ENCODE measurements at places on chromosomes 6 and 20.
A peak's percentile ranks its signal among the peaks of the same experiment; 100 is the strongest.

DNA sequence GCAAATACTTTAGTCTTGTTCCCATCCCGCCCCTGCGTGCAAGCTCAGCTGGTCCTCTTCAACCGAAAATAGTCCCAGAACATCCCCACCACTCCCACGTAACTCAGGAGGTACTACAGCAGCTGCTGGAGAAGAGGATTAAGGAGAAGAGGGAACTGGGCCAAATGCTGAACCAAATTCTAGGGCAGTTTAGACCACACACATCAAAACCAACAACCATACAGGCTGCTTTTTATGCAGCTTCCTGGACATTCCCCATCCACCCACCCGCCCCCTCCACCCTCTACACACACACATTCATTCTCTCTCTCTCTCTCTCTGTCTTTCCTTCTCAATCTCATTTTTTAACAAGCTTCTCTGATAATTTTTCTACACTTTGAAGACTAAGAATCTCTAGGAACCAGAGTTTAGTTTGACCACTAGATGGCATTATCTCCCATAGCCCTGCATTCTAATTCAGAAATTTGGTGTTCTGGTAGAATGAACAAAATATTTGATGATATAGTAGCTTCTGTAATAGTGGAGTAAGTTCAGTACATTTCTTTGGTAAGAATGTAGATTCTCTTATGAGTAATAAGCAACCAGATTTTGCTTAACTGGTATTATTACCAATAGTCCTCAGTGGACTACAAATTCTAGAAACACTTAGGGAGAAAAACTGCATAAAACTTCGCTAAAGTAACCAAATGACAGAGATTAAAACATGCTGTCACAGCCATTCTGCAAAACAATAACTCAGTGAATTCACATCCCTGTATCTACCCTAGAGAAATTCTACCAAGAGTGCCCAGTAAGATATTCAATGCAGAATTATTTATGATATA is 52.1 kb upstream of the BEND6 start:
- DNase-seq, result no peak

GRCh38 chr6:127267646-127268625 is 1.3 kb downstream of the RNF146 start:
- no peak for DNase-seq

DNA sequence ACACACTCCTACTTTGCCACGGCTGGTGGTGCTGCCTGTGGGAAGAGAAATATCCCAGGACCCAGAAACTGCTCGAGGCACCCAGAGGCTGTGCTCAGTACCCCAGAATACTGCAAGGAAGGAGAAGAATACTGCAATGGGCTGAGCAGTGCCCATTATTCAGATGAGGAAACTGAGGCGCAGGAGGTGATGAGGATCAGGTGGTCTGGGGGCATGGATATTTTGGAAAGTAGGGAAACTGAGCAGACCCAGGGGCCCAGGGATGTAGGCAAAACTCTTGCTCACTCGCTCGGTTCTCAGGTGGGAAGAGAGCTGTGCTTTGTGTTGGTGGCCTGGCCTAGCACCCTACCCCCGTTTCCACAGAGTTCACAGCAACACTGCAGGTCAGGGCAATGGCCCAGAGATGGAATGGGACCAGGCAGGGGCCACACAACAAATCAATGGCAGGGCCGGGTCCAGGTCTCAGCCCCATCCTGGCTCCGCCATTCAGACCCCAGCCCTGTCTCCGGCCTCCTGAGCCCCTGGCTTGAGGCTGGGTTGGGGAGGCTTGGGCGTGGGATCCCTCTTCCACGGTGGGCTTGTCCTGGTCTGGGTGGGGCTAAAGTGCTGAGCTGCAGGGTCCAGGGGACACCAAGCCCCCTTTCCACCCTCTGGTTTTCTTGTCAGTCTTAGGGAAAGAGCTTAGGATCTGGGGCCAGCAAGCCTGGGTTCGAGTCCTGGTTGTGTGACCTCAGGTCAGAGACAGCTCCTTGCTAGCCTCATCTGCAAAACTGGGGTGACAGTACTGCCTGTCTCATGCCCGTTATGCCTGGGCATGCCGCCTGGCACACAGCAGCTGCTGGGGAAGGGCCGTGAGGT is 33.9 kb downstream of the SUN5 start:
- DNase-seq, result peak; percentile 7

DNA sequence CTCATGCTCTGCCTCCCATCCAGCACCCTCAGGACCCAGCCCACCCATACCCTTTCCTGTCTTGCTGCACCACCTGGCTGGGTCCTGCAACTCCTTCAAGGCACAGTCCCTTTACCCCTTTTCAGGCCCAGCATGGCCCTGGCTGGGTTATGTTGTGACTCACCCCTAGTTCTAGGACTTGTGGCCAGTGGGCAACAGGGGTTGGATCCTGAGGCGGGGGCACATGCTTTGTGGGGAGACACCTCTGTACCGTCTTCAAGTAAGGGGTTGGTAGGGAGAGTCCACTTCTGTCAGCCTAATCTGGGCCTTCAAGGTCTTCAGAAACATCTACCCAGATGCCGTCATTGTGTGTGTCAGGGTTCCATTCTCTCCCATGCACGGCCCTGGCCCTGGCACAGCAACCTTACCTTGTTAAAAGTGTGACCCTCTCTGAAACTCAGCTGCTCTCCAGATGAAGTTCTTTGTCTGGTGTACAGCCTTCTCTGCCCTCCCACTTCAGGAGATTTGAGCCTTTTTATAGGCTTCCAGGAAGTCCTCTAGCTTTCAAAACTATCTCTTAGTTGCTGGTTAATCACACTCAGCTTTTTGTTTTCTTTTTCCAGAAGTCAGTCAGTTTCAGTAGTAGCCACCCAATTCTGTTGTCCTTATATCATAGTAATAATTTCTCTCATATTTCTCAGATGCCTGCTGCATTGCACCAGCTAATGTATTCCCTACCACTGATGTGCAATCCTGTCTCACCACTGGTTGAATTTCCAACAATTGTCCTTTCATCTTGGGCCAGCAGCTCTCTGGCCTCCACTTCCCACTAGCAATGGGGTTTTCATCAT is 107.3 kb downstream of the NRN1 start:
- DNase-seq, result no peak

DNA sequence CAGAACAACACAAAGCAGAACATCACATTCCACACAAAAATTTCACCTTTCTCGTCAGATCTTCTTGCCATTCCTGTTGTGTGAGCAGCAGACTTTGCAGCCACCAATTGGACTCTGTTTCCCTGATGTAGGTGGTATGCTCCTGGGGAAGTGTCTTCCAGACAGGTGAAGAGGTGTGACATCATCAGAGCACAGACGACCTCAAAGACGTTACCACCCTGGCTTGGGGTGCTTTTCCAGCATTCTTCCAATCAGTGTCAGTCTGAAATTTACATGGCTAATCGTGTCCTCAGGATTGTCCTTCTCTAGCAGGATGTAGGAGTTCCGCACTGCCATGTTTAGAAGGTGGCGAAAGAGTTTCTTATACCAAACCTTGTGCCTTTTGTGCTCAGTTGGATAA is 31.6 kb upstream of the RIMS4 start:
- no peak for DNase-seq

GRCh38 chr6:131694832-131695426 is 6.3 kb downstream of the OR2A4 start:
- DNase-seq, result no peak

DNA sequence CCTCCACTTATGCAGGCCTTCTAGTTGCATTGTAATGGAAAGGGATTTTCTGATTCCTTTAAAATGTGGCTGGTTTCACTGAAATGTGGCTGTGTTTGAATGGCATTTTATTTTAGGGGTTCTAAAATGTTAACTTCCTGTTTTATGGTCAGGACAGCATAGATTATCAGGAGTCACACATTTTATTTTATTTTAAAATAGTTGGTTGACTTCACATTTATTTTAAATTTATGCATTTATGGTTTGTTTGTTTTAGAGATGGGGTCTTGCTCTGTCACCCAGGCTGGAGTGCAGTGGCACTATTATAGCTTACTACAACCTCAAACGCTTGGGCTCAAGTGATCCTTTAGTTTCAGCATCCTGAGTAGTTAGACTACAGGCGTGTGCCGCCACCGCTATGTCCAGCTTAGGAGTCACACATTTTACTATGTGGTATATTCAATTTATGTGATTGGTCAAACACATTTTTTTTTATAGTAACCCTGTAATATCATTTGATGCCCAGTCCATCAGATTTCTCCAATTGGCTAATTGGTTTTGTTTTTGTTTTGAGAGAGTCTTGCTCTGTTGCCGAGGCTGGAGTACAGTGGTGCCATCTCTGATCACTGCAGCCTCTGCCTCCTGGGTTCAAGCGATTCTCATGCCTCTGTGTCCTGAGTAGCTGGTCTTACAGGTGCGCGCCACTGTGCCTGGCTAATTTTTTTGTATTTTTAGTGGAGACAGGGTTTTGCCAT is 2.3 kb downstream of the DTD1 start:
- DNase-seq, result no peak

DNA sequence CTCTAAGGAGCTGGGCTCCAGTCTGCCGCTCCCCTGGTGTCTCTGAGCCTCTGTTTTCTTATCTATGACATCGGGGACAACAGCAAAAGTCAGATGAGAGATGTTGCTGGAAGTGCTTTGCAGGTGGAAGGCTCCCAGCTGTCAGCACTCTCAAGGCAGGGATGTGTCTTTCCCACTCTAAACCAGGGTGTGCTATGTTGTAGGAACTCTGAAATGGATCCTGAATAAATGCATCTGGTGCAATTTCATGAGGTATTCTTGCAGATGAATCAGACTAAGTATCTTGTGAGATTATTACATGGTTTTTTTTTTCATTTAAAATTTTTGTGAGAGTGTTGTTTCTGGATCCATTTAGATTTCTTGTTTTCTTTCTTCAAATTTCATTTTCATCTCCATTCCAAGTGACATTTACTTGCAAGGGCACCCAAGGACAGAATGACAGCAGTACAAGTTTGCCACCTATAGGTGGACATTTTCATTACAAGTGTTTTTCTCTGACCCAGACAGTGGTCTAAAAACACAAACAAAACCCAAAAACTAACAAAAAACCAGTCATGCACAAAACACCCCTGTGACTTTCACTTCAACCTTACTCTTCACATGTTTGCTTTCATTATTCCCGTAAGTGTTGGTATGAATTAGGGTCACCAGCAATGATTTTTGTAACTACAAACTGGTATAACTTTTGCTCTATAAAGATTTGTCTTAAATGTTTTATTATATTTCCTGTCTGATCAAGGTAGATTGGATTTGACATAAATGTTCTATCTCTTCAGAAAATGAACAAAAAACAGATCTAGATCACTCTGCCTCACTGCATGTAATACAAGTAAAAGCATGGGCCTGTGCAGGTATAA is 14.7 kb upstream of the SIM1 start:
- no peak for DNase-seq

DNA sequence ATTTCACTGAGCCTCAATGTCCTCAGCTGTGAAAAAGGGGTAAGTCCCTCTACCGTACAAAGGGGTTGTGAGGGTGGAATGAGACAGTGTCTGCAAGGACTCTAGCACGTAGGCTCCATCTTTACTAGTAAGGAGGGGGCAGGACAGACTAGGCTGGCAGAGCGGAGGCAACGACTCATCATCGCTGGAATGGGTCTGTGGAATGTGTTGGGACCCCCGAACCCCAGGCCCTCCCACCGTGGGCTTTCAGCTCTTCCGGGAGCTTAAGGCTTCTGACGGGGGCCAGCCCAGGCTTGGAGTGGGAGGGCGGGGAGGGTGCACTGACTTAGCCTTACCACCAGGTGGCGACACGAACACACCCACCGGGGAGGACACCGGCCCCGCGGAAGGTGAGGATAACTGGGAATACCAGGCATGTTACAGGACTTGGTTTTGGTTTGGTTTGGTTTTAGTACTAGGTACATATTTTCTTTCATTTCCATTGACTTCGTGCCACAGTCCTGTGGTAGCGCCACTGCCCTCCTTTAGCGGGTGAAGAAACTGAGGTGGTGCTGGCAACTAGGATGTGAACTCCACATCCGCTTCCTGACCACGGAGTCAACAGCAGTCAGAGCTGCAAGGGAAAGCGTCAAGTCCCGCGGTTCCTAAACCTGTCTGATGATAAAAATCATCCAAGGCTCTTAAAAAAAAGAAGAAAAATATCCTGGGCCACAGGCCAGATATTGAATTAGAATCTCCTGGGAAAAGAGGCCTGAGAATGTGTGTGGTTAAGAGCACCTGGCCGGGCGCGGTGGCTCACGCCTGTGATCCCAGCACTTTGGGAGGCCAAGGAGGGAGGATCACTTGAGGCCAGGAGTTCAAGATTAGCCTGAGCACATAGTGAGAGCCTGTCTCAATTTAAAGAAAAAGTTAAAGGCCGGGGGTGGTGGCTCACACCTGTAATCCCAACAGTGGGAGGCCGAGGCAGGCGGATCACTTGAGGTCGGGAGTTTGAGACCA is 10.3 kb upstream of the TULP1 start:
- DNase-seq, result peak; percentile 60

- no peak for DNase-seq
Measured at GRCh38 chr20:36497856-36498255, 43.5 kb upstream of the MYL9 start.

- no peak for DNase-seq
Measured at GRCh38 chr6:16105854-16106253, 23.0 kb upstream of the MYLIP start.

DNA sequence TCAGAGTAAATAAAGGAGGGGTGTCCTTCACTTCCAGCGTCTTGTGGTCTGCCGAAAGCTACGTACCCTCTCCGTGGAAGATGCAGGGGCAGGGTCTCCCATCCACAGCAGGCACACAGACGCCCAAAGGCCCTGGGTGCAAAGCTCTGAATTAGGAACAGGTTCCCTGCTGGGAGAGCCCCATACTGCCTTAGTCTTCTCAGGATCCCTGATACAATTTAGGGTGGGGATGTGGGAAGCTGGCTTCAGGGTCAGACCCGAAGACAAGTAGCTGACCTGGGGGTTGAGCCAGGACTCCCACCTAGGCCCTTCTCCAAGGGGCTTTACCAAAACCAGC is 74.1 kb downstream of the TTLL2 start:
- DNase-seq, result no peak

GRCh38 chr6:167559675-167560479 is 235.0 kb downstream of the TTLL2 start:
- DNase-seq, result no peak

Measured in activated CD4-positive, alpha-beta T cell treated with anti-CD3 and anti-CD28 coated beads for 1 hour (primary cell).